ENCODE measurements at places on chromosomes 3 and 15.

GRCh38 chr3:114872050-114872449 lies 275.0 kb downstream of the ZBTB20 start:
- DNase-seq, result no peak

DNA sequence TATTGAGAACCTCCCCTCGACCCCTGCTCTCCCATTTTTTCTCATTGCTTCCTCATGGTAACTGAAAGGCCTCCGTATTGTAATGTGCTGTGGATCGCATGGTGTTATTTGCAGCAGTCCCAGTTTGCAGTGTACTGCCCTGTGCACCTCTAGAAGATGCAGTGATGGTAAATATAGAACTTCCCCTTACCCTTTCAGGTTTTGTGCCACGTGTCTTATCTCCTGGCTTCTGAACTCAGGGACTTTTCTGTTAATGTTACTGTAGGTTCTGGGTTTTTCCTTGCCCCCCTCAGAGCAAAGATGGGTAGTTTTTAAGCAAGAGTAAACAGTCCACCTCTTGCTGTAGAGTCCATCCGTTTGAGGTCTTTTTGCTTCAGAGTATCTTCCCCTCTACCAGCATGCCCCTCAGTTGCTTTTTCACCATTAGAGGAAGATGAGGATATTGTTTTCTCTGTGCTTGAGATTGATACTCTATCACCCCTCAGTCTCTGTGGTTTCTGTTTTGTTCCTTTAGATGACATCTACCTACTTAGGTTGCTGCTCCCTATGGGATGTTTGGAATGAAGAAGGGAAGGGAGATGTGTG lies 22.4 kb downstream of the CHD2 start:
- no peak for DNase-seq

DNA sequence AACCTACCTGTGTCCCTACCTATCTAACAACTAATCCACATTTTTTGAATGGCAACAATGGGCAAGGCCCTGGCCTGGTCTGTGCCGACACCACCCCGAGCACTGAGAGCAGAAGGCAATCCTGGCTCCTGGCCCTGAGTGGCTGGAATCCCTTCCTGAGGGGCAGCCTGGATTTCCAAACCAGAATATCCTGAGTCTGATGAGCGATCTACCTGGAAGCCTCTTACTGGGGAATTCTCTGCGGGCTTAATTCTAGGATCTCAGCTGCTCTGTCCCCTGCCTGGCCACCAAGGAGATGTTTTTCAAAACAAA lies 22.1 kb downstream of the ATP2B2 start:
- DNase-seq, result no peak

- DNase-seq, result no peak
Measured at GRCh38 chr15:96268442-96269204, 61.9 kb upstream of the NR2F2 start.

GRCh38 chr3:153967260-153967659 lies 153.9 kb upstream of the ARHGEF26 start:
- DNase-seq, result no peak

DNA sequence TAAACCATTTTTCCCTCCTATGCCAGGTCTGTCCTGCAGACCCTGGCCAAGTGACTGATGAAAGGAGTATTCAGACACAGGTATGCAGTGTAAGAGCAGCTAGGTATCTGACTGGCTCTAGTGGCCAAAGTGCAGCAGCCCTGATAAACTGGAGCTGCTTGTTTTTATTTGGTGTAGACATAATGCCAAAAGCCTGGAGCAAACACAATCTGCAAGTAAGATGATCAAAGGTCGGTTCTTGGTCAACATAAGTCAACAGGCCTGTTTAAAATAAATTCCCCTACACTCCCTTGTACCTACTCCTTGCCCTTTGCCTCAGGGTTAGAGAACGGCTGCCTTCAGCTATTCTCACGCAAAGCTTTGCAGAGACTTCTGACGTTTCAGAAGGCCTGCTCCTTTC lies 1003.1 kb downstream of the ZPLD1 start:
- DNase-seq, result no peak

GRCh38 chr15:24943361-24943760 lies 11.4 kb upstream of the SNRPN start:
- no peak for DNase-seq

DNA sequence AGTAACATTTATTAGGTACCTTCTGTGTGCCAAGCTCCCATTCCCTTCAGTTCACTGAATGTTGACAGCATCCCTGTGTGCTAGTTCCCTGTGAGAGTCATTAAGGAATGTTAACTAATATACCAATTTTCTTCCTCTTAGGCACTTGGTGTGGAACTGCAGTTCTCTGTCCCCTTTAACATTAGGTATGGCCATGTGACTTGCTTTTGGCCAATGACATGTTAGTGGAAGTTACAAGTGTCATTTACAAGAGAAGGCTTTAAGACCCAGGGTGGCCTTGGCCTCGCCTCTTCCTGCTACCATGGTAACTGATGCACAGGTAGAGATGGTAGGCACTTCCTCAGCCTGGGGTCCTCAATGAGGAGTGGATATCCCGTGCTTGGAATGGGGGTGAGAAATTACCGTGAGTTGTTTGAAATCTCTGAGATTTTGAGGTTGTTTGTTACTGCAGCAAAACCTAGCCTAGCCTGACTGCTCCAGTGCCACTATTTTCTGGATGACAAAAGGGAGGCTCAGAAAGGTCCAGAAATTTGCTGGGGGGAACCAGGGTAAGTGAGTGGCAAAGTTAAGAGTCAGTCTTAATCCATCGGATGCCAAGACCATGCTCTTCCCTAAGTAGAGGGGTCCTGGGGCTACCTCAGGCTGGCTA lies 21.2 kb upstream of the LINGO1 start:
- no peak for DNase-seq

GRCh38 chr15:45790325-45790943 lies 155.6 kb downstream of the SQOR start:
- no peak for DNase-seq

DNA sequence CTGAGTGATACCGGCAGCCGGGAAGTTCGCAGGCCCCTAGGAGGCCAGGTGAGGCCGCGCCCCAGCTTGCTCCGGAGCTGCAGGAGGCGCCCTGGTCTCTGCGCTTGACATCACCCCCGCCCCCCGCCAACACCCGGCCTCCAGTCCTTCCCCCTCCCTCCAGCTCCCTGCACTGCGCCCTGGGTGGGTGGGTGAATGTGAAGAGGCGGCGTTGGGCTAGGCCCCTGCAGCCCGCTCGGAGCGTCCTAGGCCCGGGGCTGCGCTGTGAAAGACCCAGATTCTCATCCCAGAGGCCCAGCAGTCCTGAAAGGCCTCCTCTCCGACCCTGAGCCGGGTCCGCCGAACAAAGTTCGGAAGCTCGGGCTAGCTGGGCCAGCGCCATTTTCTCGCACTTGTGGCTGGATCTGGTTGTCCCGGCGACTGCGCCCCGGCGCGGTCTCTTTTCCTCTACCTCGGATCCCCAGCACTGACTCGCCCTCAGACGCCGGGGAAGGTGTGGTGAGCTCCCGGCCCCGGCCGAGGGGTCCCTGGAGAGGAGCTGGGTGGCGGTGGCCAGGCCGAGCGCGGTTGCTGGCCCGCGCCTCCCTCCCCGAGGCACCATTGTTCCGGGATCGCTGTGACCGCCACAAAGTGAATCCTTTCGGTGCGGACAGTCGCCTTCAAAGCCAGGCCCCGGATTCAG lies 12.9 kb downstream of the ZIC4 start:
- DNase-seq, result no peak
